Stimulated activated CD4-positive, alpha-beta T cell treated with anti-CD3 and anti-CD28 coated beads, Interleukin-15, amount 100 ng/mL, for 24 hours (primary cell): ENCODE measurements at places on chromosomes 13 and 19.

DNA sequence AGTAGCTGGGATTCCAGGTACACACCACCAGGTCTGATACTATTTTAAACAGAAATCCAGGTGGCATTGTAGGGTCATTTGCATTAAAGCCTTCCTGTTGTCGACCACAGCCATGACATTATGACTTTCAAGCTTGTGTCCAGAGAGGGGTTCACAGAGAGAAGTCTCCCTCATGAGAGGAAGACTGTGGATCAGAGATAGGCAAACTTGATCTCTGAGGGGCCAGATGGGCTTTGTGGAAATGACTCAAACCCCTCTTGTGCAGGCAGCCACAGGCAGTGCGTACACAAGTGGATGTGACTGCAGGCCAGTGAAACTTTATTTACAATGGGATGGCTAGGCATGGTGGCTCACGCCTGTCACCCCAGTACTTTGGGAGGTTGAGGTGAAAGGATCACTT is 27.8 kb upstream of the F2RL3 start:
- no peak for DNase-seq

DNA sequence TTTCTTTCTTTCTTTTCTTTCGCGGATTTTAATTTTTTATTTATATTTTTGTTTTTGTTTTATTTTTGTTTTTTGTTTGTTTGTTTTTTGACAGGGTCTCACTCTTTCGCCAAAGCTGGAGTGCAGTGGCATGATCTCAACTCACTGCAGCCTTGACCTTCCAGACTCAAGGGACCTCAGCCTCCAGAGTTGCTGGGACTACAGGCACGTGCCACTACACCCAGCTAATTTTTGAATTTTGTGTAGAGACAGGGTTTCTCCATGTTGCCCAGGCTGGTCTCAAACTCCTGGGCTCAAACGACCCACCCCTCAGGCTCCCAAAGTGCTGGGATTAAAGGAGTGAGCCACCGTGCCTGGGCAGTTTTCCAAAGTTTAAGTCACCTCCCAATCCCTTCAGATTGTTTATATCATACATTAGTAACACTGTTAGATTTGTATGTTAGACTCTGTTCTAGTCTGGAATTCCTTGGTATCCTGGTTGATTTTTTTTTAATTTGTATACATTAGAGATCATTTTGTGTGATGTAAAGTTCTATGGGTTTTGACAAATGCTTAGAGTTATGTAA is 597.3 kb downstream of the DCT start:
- DNase-seq, result no peak

GRCh38 chr13:98508685-98509084 is 68.2 kb downstream of the STK24 start:
- DNase-seq, result no peak

DNA sequence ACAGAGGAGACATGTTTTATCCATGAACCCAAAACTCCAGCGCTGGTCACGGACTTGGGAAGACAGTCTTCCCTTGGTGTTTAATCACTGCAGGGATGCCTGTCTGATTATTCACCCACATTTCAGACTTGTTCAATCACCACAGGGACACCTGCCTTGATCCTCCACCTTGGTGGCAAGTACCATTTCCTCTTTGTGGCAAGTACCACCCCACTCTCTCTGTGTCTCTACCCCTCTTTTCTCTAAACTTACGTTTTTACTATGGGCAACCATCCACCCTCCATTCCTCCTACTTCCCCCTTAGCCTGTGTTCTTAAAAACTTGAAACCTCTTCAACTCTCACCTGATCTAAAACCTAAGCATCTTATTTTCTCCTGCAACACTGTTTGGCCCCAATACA is 16.8 kb downstream of the ZNF83 start:
- DNase-seq, result no peak

- DNase-seq, result no peak
Measured at GRCh38 chr13:98446234-98446621, 130.7 kb downstream of the STK24 start.

DNA sequence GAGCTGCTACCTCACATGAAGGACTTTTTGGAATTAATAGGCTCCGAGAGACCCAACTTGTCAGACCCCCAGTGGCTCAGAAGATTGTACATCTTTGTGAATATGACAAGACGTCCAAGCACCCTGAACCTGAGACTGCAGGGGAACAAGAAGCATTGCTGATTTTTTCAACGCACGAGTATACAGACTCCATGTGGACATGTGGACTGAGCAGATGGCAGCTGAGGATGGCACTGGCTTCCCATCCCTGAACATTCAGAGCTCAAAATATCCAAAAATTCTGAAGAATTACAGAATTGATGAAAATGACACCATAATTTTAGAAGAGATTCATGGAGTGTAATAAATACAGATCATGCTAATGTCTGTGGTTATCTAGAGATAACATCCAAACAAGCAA is 254.1 kb downstream of the MZT1 start:
- DNase-seq, result no peak

DNA sequence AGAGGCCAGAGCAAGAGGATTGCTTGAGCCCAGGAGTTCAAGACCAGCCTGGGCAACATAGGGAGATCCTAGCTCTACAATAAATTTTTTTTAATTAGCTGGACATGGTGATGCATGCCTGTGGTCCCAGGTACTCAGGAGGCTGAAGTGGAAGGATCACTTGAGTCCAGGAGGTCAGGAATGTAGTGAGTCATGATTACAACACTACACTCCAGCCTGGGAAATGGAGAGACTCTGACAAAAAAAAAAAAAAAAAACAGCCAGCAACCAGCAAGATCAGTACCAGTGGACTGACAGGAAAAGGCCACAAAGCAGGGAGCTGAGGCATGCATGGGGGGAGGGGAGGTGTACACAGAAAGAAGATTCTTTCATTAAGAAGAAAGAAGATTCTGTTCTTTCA is 52.7 kb upstream of the RFXAP start:
- DNase-seq, result no peak

DNA sequence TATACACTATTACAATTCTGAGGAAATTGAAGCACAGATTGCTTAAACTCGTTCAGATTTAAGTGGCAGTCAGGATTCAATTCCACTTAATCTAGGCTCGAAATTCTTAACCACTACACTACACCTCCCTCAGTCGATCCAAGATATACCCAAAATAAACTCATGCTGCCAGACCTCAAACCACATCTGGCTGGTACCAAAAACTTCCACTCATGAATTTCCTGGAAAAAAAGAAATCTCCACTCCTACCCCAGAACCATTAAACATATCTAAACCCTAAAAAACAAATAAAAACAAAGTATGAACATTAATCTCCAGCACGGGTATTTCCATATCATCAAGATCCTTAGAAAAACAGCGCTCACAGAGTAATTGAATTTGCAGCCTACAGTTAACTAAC is 1.1 kb downstream of the ZFP30 start:
- DNase-seq, result no peak

GRCh38 chr19:46603195-46603637 is 2.1 kb downstream of the CALM3 start:
- no peak for DNase-seq

- DNase-seq, result no peak
Measured at GRCh38 chr19:7704280-7705060, 2.5 kb upstream of the FCER2 start.

DNA sequence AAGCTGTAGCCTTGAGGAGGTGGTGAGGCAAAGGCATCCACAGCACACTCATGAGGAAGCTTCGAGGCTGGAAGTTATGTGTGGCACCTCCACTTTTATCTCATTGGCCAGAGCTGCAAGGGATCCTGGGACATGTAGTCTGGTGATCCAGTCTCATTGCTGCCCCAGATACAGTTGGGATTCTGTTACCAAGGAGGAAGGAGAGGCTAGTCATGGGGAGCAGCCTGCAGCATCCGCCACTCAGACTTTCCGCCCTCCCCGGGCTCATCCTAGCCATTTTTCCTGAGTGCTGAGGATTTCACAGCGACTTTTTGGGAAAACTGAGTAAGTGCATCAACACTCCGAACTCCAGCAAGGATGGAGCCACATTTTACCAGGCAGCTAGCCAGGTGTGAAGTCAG is 74.4 kb downstream of the DPF1 start:
- no peak for DNase-seq

- DNase-seq, result no peak
Measured at GRCh38 chr19:54432144-54432738, 16.8 kb upstream of the LENG8 start.

DNA sequence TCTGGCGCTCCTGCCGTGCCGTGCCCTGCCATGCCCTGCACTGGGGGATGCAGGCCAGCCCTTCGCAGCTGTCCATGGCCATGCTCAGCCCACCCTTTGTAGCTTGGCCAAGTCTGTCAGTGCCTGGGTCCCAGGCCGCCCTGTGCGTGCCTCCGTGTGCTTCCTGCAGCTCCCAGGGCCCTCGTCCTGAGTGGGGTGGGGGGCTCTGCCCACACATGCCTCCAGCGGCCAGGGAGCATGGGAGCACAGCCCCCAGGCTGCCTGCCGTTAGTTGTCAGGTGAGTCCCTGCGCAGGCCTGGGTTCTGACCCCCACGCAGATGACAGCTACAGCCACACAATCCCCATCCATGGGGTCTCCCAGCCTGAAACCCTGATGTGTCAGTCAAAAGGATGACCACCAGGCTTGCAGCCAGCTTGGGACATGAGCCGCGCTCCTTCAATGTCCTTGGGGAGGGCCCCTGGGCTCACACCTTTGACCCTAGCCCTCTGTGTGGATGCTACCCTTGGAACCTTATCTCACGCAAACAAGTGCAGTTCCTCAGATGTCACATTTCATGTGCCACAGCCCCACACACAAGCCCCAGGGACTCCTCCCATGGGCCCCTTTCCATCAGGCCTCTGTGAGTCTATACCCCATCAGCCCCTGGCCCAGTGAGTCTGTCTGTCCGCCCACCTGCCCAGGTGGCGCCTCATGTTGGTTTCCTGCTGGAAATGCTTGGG is 24.5 kb downstream of the TMED1 start:
- DNase-seq, result no peak

GRCh38 chr19:35205733-35206323 is 22.7 kb downstream of the FAM187B start:
- DNase-seq, result no peak

GRCh38 chr19:15928321-15928720 is 6.0 kb downstream of the CYP4F11 start:
- DNase-seq, result no peak

GRCh38 chr13:41224113-41225110 is 30.0 kb upstream of the KBTBD7 start:
- no peak for DNase-seq

DNA sequence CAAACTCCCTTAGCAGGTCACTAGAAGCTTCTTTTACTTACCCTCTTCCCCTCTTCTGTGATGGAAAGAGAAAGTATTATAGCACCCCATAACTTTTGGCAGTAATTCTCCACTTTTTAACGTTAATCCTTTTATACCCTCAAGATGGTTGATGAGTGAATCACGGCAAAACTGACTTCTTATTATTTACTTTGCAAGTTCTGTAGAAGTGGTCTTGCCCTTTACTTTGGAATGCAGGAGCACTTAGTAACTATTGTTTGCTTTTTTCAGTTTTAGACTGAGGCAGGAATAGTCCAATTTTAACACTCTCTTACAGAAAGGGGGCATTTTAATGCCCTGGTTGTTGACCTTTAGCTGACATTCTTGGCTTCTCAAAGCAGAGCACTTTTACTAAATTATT is 260.1 kb downstream of the LMO7 start:
- DNase-seq, result no peak
